ENCODE measurements at places on chromosomes 5 and 9.

DNA sequence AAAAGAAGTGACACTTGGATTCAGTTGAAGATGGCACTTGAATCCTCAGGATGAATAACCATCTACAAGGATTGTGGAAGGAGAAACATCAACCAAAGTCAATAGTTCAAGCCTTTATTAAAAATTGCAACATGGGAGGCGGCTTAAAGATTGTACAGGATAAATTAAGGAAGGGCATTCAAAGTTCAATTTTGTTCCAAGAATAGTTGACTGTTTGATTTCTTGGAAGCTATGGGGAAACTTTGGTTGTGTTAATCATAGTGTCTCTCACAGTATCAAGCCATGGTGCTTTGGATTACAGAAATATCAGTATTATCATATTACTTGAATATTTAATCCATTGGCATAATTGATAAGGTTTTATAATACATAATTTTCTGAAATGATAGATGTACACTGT is 1844.3 kb downstream of the MAT2B start:
- DNase-seq, result no peak

DNA sequence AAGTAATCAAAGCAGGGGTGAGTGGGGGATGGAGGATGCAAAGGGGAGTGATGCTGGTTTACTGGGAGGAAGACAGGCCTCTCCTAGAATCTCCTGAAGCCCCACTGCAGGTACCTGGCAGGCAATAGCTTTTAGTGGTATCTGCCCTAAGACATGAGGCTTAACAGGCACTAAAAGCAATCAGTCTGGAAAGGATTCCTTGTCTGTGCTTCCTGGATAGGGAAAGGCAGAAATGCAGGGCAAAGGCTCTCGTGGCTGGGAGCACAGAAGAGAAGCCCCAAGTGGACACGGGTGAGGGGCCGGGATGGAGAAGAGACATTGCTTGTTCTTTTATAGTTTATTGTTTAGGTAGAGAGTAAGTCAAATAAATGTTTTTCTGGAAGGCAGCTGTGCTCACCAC is 40.1 kb downstream of the CCNJL start:
- DNase-seq, result no peak

GRCh38 chr9:123925819-123926218 is 4.1 kb downstream of the DENND1A start:
- no peak for DNase-seq

DNA sequence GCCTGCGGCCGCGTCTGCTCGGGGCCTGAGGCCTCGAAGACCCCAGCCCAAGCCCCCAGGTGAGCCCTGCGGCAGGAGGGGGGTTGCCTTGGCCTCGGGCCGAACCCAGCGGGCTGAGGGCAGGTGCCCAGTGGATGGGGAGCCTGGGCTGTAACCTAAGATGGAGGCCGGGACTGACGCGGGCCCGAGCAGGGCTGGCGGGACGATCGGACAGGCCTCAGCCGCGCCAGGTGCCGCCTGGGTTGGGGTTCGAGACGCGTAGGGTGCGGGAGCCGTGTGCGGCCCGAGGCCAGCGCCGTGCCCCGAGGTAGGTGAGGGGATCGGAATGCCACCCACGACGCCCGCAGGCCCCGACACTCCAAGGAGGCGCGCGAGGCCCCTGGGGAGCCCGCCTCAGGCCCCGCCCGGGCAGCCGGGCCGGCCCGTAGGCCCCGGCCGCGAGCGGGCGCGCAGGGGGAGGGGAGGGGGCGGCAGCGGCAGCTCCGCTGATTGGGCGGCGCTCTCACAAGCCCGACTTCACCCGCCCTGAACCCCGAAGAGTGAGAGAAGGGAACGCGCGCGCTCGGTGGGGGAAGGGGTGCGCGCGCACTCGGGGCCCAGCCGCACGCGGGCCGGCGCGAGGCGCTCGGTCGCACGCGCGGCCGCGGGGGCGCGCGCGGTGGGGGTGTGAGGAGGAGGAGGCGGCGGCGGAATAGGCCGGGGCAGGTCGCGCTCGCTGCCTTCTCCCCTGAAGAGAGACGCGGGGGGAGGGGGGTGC is at the start of gene NSD1:
Gene NSD1 (plus strand): TSS at position 678 of the 757 bp plus-strand sequence. CDS start 1,331 bp downstream, outside the sequence.
- peak; percentile 90 for DNase-seq

DNA sequence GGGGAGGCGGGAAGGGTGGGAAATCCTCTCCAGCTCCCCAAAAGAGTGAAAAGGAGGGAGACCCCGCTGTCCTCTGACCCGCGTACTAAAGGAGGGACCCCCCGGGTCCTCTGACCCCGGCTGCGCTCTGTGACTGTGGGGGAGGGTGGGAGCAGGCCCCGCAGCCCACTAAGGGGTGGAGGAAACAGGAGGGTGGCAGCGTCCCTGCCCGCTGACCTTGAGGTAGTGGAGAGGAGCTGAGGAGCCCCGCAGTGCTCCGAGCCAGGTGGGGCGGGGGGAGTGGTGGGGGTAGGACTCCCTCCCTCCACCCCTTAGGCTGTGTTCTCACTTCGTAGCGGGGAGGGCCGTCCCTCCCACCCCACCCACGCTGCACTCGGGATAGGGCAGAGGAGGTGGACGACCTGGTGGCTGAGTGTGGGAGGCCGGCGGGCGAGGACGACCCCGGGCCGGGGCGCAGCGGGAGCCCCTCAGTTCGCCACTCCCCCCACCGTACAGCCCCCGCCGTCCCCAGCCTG is 449 bp upstream of the ADCY2 start:
- DNase-seq, result peak; percentile 19

GRCh38 chr9:136295542-136296433 is 8.1 kb downstream of the CCDC187 start:
- no peak for DNase-seq

DNA sequence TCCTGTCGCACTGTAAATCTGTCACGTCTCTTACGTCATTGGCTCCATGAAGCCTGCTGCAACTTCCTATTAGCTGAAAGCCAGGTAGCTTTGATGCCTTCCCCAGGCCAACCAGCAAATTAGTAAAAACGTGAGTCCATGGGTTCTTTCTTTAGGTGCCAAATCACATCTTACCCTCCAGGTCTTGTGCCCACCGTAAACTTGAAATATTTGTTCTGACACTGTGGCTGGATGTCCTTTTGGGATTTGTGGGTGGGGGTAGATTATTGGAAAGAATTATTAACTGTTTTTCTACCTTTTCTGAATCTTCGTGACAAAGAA is 172.8 kb downstream of the NR3C1 start:
- no peak for DNase-seq

DNA sequence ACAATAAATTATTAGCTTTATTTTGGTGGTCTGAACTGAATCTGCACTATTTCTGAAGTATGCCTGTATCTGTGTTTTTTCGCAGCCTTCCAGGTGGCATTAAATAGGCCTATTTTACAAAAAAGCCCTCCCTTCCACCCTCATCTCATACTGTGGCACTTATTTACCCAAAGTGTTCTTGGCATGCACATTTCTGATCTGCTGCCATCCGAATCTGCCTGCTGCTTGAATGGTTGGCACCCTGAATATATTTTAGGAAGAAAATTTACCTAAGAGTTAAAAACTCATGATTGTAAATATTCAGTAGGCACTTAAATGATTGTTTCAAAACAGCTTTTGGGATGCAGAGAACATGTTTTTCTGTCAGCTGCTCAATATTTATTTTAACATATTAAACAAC is 150.1 kb downstream of the SLC28A3 start:
- no peak for DNase-seq

DNA sequence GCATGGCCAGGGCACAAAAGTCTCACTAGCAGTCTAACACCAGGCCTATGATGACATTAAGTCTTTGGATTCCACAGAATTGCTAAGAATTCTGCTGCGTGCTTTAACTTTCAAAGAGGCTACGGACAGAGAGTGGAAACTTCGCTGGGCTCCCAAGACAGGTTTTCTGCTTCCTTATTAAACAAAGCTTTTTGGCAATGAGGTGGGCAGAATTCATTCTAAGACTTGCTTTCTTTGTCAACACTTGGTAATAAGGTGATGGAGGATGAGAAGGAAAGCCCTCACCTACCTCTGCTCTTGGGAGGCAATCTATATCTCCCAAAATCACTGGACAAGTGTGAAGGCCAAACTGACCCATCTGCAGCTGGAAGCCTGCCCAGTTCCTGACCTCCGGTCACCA is 231.9 kb downstream of the ATPSCKMT start:
- DNase-seq, result no peak

DNA sequence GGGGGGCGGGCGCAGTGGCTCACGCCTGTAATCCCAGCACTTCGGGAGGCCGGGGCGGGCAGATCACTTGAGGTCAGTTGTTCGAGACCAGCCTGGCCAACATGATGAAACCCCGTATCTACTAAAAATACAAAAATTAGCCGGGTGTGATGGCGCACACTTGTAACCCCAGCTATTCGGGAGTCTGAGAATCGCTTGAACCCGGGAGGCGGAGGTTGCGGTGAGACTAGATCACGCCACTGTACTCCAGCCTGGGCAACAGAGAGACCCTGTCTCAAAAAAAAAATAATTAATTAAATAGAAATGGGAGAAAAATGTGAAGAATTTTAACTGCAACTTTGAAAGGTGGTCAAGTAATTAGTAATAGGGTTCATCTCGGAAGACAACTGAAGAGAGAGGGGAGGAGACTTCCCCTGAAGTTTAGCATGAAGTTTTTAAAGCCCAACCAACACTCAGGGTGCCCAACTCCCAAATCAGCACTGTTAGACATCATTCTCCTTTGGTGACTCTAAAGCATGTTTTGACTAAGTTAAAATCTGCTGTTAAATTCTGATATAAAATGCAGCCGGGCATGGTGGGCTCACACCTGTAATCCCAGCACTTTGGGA is 1.4 kb upstream of the CSNK1A1 start:
- no peak for DNase-seq

DNA sequence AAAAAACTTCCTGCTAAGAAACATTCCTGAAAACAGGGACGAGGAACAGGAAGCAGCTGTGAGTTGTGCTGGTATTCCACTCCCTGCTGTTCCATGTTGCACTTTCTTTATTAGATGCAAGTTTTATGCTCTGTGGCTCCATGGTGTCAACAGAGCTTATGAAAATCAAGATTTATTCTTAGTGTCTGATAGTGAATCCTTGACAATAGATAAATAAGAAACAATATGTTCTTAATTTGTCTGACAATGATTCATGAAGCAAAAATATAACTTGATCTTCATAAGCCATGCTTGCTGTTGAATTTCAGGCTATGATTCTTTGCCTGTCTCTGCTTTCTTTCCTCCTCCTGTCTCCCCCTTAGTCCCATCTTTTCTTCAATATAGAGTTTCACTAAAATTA is 119.6 kb downstream of the DROSHA start:
- DNase-seq, result no peak

DNA sequence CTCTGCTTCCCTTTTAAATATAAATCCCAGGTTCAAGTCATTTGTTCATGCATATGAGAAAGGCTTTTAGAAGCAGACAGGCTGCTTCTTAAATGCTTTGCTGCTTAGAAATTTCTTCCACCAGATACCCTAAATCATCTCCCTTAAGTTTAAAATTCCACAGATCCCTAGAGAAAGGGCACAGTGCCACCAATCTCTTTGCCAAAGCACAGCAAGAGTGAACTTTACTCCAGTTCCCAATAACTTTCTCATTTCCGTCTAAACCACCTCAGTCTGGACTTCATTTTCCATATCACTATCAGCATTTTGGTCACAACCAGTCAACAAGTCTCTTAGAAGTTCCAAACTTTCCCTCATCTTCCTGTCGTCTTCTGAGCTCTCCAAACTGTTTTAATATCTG is 679.8 kb upstream of the FTMT start:
- DNase-seq, result peak; percentile 24

GRCh38 chr5:100746730-100747129 is 156.4 kb downstream of the ST8SIA4 start:
- DNase-seq, result no peak

DNA sequence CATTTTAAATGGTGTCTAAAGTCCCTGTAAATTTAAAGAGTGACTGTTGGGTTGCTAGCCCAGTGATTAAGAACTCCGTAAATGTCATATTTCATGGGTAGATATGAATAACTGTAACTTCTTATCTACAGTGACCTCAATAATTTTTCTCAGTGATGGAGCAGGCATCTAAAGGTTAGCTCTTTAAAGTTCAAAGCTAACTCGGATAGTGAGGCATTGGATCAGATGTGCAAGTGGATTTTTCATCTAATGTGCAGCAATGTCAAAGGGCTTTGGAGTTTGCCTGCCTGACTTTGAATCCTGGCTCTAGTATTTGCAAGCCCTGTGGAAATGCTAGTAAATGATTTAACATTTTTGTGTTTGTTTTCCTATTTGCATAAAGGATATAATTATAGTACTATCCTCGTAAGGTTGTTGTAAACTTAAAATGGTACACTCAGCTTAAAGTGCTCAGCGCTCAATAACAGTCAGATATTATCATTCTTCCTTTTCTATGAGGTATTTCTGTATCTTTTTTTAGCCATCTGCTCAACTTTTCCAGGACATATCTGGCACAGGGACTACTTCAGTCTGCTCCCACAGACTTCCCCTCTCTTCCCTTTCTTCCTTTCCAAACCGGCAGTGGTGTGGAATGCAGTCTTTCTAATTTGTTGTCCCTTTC is 163.7 kb upstream of the ELL2 start:
- DNase-seq, result no peak

GRCh38 chr5:115333164-115333563 is 36.7 kb upstream of the CCDC112 start:
- no peak for DNase-seq

- DNase-seq, result peak; percentile 52
These were observed 6.2 kb downstream of the OR2S2 start for GRCh38 chr9:35951736-35952135.

- DNase-seq, result no peak
These were observed 54.9 kb upstream of the DAB2IP start for GRCh38 chr9:121596515-121596914.

GRCh38 chr9:128636556-128637530 is 19.8 kb downstream of the DYNC2I2 start:
- DNase-seq, result no peak

DNA sequence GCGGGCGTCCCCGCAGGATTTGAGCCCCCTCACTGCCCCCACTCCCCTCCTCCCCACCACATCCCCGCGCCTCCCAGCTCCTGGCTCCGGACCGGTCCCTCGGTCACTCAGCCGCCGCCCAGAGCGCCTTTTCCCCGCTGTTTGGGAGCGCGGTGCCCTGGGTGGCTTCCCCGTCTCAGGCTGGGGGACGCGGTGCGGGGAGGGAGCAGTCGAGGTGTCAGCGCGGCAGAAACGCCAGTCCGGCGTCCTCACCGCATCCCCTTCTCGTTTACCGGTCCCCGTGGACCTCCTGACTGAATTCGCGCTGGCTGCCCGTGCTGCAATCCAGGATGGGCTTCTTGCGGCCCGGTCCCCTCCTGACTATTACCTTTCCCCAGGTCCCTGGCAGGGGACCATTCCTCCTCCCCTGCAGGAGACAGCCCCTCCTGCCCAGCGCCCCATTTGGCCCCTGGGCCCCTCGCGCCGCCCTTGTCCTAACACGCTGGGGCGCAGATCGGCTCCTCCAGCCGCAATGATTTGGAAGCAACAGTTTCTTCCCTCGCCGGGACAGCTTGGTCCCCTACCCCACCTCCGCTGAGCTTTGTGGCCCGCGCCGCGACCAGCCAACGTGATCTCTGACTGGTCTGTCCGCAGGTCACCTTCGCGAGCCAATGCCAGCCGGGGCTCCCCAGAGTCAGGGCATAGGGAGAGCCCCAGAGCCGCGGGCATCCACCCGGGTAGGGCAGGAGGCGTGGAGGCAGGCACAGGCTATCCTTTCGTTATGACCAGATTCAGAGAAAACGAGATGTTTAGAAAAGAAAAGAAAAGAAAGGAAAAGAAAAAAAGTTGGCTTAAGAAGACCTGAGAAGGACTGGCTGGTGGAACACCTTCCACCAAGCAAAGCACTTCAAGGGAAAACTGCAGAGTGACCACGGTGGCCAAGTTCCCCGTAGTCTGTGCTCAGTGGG is 1.2 kb downstream of the ANKRD33B start:
- DNase-seq, result no peak

Data from astrocyte of the hippocampus (primary cell).